ENCODE measurements at places on chromosomes 7 and 10. TPM values are rescaled to one million over a fixed set of nuclear protein-coding genes. Genes with fewer than 3 reads are reported as not detected.

OR13A1 gene
- not detected for total RNA-seq

ITGB8 gene
- total RNA-seq, result 0.32 TPM

HECW1 gene
- total RNA-seq, result not detected

ADAM22 gene
- 0.16 TPM for total RNA-seq

HOXA2 gene
- 0.49 TPM for total RNA-seq

EGR2 gene
- total RNA-seq, result under 0.01 TPM

SPDYE1 gene
- total RNA-seq, result not detected

VPS26A gene
- total RNA-seq, result 28.5 TPM

MRPL43 gene
- 38.6 TPM for total RNA-seq

CDC14C gene
- not detected for total RNA-seq

SEC61G gene
- 84.8 TPM for total RNA-seq

PCGF5 gene
- 72.2 TPM for total RNA-seq

PGAM2 gene
- not detected for total RNA-seq

DNAJB12 gene
- 18.9 TPM for total RNA-seq

CHAT gene
- not detected for total RNA-seq

FFAR4 gene
- total RNA-seq, result not detected

HMX2 gene
- not detected for total RNA-seq

AASS gene
- 37.9 TPM for total RNA-seq

MKX gene
- total RNA-seq, result 0.19 TPM

FBXW4 gene
- total RNA-seq, result 33.2 TPM

TMEM120A gene
- total RNA-seq, result 137 TPM

OR2A42 gene
- total RNA-seq, result not detected

JAKMIP3 gene
- total RNA-seq, result not detected

ST8SIA6 gene
- 0.16 TPM for total RNA-seq

MBLAC1 gene
- total RNA-seq, result 1.8 TPM

CPSF4 gene
- 21.9 TPM for total RNA-seq

DMBT1 gene
- not detected for total RNA-seq

SYT15 gene
- total RNA-seq, result 0.44 TPM

Measured in bladder microvascular endothelial cell (primary cell).